ENCODE measurements at places on chromosomes 5 and 9. TPM values are rescaled to one million over a fixed set of nuclear protein-coding genes. Genes with fewer than 3 reads are reported as not detected.

UHRF2 gene
- 19.6 TPM for total RNA-seq

MEGF10 gene
- total RNA-seq: 0.12 TPM

TUSC1 gene
- 7.9 TPM for total RNA-seq

AJM1 gene
- total RNA-seq: 1.1 TPM

All from esophagus mucosa (tissue), 1 donor.